Astrocyte of the hippocampus (primary cell): ENCODE measurements at places on chromosomes 16 and 17.

GRCh38 chr17:80811181-80812105, 180.2 kb upstream of the CHMP6 start:
- no peak for DNase-seq

GRCh38 chr16:50864386-50864785, 122.5 kb downstream of the CYLD start:
- no peak for DNase-seq

DNA sequence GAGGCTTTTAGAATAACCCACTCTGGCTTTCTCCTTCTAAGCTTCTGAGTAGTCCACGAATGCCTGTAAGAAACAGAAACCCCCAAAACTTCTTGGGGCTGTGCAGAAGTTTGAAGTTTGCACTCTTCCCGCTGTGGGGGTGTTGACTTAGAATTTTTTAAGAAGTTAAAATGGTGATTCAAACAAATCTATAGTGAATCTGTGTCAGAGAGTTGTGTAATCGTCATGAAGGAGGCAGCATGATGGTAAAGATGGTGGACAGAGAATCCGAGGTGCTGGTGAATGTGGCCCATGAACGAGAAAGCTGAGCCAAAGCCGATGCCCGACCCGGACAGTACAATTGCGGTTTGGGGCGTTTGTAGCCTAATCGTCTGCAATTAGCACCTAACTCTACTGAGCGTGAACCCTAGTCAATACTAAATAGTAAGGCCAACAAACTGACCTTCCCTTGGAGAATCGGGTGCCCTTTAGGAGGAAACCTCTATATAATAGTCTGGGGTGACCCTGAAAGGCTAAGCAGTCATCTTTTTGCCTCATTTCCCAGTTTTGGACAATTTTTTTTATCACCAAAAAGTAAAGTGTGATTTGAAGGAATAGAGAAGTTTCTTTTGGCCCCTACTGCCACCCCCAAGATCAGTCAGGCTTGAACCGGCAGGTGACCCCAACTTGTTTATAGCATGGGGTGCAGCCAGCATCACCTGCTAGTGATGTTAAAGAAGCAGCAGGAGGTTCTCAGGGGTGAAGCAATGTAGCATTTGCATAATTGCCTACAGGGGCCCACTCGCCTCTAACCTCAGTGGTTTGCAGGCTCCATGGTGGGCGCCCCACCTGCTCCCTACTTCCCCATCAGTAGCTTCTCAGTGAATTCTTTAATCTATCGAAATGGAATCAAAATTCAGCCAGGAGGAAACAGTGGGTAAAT, 11.2 kb downstream of the IRF8 start:
- DNase-seq, result no peak

DNA sequence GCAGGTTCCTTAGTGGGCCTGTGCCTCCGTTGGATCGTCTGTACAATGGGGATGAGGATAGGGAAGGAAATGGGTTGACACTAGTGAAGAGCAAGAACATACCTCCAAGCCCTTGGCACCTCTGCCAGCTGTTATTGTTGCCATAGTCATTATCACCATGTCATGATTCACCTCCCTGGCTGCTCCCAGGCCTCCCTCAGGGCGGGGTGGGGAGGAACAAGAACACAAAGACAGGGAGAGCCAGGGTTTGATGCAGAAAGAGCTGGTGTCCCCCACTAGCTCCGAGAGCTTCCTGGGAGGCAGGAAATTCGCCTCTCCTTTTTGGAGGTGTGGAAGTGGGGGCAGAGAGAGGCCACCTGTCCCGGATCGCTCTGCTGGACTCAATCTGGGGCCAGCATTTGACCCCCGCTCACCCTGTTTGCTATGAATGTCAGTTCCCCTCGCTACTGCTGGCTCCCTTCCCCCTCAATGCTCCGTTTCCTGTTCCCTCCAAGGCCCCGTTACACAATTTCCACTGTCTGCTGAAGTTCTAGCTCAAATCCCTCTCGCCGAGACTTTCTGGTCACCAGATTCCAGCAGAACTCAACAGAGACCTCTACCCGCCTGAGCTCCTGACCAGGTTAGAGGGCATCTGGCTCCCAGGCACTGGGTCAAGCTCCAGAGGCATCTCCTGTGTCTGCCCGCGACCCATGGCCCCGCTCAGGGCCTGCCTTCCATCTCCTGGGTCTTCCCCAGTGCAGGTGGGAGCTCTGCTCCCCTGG, 9.1 kb downstream of the TIMP2 start:
- DNase-seq, result peak; percentile 59

- peak; percentile 76 for DNase-seq
Measured at GRCh38 chr16:1812732-1813163, 13.9 kb downstream of the HAGH start.

- DNase-seq, result no peak
Measured at GRCh38 chr16:56351481-56351880, 73.9 kb downstream of the AMFR start.

DNA sequence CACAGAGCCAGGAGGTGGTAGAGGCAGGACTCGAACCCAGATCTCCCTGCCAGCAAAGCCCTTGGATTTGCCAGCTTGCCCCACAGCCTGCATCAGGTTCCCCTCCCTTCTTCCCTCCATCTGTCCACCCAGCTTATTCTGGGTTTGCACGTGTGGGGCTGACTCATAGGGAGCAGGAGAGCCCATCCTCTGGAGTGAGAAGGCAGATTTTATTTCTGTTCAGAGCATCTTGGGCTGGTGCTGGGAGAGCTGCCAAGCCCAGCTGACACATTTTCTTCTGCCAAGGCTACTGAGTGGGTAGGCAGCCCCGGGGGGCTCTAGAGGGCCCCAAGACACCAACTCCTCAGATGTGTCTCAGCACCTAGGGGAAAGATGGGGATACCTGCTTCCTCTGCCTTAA, 106.3 kb upstream of the CRHR1 start:
- no peak for DNase-seq
